ENCODE measurements at places on chromosomes 1 and 21. TPM values are rescaled to one million over a fixed set of nuclear protein-coding genes. Genes with fewer than 3 reads are reported as not detected.

- DNase-seq, result no peak
- no peak overlapping the region for H3K4me3 ChIP-seq
- H3K27me3 ChIP-seq, result peaks cover 12% of the 10 kb centered on the region
Measured at GRCh38 chr1:227912866-227913265, 34.9 kb downstream of the WNT9A start.

GRCh38 chr1:78641558-78641957 lies 8.1 kb upstream of the IFI44 start:
- no peak overlapping the region for H3K4me3 ChIP-seq
- no peaks in the 10 kb centered on the region for H3K27me3 ChIP-seq

HSF2BP gene
- total RNA-seq, result 3.4 TPM

NECTIN4 gene
- not detected for total RNA-seq
